ENCODE measurements at places on chromosomes 5 and 9.

DNA sequence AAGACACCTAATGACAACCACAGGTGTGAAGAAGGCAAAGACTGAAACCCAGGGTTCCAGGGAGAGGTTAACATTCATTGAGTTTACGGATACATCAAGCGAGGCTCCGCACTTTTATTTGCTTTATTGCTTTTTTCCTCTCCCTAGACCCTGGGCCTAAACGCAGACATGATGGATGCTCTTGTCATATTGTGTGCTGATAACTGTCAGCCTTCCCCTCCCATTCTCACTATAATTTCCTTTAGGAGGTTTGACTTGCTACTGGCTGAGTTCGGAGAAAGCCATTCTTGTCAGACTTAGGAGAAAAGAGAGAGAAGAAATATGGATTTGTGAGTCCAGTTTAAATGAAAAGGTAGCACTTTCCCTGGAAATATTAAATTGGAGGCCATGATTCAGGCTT is 471.6 kb downstream of the DNAH5 start:
- DNase-seq = no peak

DNA sequence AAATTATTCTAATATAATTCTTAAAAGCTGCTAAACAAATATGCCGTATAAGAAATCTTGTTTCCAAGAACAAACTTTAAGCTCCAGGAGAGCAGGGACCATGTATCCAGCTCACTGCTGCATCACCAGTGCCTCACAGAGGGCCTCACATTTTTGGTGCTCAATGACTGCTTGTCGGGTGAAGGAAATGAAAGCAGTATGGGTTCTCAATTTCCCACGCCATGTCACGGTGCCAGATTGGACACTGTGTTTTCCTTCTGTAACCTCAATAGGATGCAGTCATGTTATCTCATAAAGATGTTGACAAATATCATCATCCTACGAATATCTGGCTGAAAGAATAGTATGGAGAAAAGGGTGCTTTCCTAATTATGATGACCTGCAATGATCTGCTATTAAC is 64.7 kb downstream of the POU5F2 start:
- no peak for DNase-seq

DNA sequence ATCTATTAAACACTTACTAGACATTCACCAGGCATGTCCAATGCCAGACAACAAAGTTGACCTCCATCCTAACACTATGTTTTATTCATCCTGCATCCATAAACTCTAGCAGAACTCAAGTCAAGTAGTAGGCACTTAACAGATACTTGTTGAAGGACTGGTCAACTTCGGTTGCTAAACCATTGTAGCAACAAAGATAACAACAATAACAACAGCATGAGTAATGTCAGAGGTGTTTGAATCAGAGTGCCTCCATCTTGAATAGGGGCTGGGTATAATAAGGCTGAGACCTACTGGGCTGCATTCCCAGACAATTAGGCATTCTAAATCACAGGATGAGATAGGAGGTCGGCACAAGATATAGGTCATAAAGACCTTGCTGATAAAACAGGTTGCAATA is 180.5 kb upstream of the ZNF462 start:
- no peak for DNase-seq

GRCh38 chr5:7856855-7857254 is 5.9 kb upstream of the CFAP90 start:
- no peak for DNase-seq

GRCh38 chr9:29802454-29802853 is 2229.2 kb upstream of the C9orf72 start:
- DNase-seq = no peak

- DNase-seq = no peak
Measured at GRCh38 chr9:20496328-20496727, 126.0 kb downstream of the MLLT3 start.

DNA sequence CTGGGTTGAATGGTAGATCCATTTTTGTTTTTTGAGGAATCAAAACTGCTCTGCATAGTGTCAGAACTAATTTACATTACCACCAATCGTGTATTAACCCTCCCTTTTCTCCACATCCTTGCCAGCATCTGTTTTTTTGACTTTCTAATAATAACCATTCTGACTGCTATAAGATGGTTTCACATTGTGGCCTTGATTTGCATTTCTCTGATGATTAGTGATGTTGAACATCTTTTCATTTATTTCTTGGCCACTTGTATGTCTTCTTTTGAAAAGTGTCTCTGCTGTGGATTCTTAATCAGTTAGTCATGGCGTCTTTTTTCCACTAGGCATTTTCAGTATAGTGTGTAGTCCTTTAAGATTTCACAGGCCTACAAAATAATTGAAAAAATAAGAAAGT is 2144.3 kb upstream of the C9orf72 start:
- no peak for DNase-seq

GRCh38 chr5:103211576-103212561 is 46.7 kb upstream of the MACIR start:
- DNase-seq = no peak

DNA sequence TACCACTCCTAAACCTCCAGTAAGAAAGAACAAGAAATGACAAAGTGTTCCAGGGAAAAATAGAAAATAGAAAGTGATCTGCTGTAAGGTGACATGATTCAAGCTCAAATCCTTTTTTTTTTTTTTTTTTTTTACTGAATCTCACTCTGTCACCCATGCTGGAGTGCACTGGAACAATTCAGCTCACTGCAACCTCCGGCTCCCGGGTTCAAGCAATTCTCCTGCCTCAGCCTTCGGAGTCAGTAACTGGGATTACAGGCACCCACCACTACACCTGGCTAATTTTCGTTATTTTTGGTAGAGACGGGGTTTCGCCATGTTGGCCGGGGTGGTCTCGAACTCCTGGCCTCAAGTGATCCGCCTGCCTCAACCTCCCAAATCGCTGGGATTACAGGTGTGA is 35.9 kb downstream of the TTLL11 start:
- DNase-seq = no peak

DNA sequence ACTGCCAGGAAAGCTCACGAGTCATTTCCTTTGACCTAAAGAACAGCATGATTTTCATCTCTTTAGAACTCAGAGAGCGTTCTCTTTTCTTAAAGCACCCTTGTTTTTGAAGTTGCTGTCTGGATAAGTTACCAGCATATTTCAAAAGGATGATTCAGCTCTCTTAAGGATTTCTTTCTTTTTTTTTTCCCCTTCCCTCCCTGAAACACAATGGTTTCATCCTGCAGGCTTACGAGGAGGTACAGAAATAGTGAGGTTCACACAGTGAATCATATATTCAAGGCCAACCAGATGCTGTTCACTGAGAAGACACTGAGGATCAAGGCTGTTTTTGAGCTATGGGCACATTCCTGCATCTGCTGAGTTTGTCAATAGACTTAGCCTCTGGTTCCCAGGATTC is 257.2 kb downstream of the KIF4B start:
- no peak for DNase-seq

DNA sequence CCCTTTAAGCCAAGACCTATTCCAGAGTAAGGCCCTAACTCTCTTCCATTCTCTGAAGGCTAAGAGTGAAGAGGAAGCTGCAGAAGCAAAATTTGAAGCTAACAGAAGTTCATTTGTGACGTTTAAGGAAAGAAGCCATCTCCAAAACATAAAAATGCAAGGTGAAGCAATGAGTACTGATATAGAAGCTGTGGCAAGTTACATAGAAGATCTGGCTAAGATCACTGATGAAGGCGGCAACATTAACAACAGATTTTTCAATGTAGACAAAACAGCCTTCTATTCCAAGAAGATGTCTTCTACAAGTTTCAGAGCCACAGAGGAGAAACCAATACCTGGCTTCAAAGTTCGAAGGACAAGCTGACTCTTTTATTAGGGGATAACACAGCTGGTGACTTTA is 1143.4 kb downstream of the CDH12 start:
- DNase-seq = no peak

DNA sequence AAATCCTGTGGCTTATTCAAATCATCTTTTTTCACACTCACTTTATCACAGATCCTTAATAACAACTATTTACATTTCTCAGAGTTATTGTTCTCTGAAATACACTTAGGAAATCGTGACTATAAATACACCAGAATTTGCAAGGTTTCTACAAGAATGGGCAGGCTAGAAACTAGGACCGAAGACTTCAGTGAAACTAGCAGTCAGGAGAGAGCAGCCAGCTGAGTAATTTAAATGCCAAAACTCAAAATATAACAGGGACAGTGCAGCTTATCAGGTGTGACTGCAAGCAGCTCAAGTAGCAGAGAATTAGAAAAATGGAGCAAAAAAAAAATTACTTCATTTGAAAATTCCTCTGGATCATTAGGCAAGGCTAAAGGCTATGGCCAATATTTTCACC is 719.3 kb upstream of the ZNF608 start:
- no peak for DNase-seq

GRCh38 chr5:161086461-161086860 is 234.4 kb upstream of the ATP10B start:
- no peak for DNase-seq

DNA sequence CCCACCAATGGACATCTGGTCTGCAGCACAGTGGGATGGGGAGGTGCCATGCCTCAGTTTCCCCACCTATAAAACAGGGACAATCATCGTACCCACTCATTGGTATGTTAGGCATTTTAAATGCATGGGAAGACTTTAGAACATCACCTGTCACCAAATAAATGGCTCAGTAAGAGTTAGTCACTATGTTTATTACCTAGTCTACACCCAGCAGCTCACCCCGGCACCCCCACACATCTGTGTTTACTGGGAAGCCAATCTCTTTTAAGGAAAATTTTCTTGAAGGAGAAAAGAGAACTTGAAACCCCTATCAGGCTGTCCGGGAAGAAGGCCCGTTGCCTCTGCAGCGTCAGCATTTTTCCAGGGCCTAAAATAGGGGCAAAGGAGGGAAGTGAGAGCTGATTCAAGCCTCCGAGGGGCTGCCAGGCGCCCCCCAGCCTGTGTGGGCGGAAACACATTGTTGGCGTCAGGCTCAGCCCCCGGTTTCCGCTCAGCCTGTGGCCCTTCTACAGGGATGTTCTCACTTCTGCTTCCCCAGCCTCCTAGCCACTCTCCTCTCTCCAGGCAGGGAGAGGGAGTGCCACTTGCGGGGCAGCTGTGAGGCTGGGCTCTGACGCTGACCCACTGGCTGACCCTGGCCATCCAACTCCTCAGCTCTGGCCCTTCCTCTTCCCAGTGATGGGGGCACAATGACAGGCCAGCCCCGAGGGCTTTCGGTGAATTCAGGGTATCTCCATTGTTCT is 4.6 kb downstream of the CSF1R start:
- DNase-seq = no peak

- no peak for DNase-seq
Measured at GRCh38 chr9:21812415-21812814, 10.0 kb downstream of the MTAP start.

DNA sequence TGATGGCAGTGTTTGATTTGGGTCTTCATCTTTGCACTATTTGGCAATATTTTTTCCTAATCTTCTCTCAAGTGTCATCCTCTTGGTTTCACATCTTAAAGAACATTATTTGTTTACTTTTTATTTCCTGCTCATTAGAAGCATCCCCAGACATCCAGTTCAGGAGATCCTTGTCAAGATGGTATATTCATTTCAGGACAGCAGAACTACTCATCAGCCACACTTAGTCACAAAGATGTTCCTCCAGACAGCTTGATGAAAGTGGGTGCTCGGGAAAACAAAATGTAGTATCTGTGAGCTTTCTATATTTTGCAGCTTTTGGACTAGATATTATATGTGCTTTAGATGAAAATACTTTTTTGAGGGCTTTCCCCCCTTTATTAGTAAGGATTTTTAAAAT is 72.1 kb upstream of the SREK1 start:
- DNase-seq = no peak

DNA sequence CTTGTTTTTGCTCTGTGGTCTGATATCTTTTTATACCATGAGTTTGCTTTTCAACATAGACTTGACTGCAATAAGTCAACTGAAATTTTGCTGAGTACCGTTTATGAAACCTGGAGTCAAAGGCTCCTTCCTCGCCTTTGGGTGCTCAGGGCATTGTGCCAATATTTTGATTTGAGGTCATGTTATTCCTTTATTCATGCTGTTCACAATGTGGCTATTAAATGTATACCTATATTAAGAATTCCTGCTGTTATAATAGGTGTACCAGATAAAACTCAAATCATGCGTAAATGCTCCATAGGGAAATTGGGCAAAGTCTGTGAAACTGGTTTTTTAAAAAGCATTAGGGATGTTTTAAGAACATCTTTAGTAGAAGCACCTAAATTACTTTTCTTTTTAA is 334.0 kb upstream of the NUDT12 start:
- DNase-seq = no peak

- no peak for DNase-seq
Measured at GRCh38 chr9:92627651-92628050, 42.3 kb downstream of the IPPK start.

- DNase-seq = no peak
Measured at GRCh38 chr5:173594061-173594460, 22.4 kb downstream of the BOD1 start.

DNA sequence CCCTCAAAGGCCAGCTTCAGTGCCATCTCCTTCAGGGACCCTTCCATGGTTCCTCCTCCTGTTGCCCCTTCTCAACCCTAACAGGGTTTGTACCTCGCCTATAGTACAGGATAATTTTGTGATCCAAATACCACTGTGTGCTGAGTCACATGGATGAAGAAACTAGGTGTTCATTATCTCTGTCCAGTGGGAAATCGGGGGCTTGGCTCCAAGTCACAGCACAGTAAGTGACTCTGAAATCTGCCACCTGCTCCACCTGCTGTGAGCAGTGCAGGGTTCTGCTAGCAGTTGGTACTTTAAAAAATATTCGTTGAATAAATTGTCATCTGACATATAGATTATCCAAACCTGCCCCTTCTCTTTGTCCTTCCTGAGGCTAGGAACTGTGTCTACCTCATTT is 123.2 kb upstream of the OTULINL start:
- no peak for DNase-seq

DNA sequence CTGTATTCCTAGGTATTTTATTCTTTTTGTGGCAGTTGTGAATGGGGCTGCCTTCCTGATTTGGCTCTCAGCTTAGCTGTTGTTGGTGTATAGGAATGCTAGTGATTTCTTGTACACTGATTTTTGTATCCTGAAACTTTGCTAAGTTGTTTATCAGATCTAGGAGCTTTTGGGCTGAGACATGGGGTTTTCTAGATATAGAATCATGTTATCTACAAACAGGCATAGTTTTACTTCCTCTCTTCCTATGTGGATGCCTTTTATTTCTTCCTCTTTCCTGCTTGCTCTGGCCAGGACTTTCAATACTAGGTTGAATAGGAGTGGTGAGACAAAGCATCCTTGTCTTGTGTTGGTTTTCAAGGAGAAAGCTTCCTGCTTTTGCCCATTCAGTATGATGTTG is 129.9 kb downstream of the DMXL1 start:
- no peak for DNase-seq

Measured in activated T-helper 1 cell treated with anti-CD3 and anti-CD28 coated beads, Interleukin-2, amount 50 U/mL, for 16 hours (primary cell).